Activated CD4-positive, alpha-beta T cell treated with anti-CD3 and anti-CD28 coated beads, Interleukin-2, amount 10 ng/mL, durations not matched to agents 7 days and 5 days (primary cell): ENCODE measurements at places on chromosomes 3 and 15.

- DNase-seq, result no peak
These were observed 43.0 kb downstream of the NEK10 start for GRCh38 chr3:27326202-27326601.

DNA sequence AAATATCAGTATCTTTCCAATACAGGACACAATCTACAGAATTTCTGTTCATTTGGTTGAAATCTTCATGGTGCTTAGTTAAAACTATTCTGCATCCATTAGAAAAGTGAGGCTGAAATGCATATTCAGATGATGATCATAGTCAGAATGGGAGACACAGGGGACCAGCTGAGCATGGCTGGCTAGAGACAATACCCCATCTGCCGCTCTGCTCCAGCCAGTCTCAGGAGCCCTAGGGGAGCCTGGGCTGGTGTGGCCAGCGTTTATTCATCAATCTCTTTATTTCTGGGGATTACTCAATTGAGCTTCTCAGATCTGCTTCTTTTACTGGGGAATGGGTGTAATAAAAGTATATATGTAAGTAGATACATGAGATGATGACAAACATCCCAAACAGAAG lies 470.9 kb upstream of the CDIN1 start:
- no peak for DNase-seq

DNA sequence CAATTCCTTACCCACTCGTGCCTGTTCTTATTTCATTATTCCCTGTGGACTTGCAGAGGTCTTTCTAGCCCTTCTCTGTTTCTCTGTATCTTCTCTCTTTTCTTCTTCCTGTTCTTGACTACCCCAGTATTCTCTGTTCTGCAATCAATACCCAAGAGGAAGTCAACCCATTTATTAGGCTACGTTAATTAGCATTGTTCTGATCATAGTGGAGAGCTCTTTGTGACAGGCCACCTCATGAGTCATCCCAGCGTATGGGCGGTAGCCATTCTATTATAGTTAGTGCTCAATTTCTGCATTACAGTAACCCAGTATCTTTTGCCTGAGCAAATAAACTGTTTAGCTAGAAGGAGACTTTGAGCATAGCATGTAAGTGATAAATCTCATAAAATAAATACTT lies 259.5 kb upstream of the GRM7 start:
- DNase-seq, result no peak

- no peak for DNase-seq
These were observed 137.3 kb upstream of the CNTN3 start for GRCh38 chr3:74751775-74752174.

DNA sequence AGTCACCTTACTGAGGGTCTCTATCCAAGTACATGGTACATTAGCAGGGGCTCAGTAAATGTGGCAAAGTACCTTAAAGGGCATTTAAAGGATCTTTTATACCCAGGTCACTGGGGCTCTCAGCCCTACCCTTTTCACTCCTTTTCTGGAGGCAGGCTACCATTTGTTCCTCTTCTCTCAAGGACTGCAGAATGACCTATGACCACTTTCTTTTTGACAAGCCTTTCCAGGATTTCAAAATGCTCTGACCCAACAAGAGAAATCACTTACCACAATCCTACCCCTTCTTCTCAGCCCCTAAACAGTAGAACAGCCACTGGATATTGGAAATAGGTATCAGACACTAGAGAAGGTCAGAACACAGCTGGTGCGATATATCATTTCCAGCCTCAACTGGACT lies 221.8 kb upstream of the TPRG1 start:
- DNase-seq, result no peak

- no peak for DNase-seq
These were observed 377.8 kb upstream of the PROK2 start for GRCh38 chr3:72162649-72163184.

DNA sequence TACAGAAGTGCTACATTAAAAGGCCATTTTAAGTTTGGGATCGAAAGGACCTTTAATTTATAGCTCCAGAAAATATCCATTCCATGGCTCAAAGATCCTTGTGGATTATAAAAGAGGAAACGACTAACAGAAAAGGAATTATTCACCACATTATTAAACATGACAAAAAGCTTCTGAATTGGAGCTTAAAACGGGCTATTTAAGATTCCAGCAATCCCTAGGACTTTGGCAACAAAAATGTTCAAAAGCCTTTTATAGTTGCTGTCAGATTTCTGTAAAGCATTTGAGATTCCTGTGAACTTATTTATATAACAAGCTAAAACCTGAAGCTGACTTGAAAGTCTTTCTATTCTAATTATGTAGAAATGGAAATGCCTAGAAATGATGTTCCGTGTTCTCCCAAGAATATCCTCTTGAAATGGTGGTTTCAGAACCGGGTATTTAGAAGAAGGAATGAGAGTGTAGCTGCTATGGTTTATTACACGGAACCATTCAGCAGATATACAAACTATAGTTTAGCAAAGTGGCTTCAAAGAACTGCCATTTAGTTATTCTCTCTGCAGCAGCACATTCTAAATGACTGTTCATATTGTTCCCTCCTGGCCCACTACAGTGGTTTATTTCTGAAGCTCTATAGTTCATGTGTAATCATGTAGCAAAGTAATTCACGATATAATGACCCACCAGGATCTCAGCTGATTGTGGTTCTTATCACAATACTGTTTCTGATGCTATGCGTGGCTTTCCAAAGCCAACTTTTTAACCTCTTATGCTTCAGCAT lies 961.7 kb downstream of the FHIT start:
- DNase-seq, result no peak

GRCh38 chr3:52143616-52144015 lies 10.6 kb downstream of the POC1A start:
- no peak for DNase-seq

DNA sequence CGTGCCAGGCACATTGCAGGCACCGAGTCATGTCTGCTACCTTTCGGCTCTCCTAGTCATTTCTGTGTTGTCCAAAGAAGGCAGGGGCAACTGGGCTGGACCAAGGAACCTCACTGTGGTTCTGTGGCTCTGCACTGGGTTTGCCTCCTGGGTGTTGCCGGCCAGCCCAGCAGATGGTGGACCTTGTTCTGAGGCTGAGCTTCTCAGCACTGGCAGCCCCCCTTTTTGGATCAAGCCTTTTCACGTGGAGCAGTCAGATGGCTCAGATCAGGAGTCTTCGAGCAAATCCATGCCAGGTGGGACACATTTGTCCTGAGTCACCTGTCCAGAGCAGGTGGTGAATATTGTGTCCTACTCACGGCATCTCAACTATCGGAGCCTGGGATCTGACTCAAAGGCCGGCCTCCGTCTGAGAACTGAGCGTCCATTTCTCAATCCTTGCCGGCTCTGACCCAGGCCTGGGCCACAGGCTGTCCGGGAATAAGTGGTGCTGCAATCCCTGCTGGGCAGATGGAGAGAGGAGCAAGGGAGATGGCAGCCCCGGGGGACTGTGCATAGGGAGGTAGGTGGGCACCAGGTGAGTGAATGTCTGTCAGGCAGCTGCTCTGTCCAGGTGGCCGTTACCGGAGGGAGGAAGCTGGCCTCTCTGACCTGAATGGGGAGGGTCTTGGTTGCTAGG lies at the start of gene IL16:
Gene IL16, plus strand, starts transcription at position 304 of the 679 bp plus-strand sequence. CDS start 28,521 bp downstream, outside the sequence.
- DNase-seq, result no peak

DNA sequence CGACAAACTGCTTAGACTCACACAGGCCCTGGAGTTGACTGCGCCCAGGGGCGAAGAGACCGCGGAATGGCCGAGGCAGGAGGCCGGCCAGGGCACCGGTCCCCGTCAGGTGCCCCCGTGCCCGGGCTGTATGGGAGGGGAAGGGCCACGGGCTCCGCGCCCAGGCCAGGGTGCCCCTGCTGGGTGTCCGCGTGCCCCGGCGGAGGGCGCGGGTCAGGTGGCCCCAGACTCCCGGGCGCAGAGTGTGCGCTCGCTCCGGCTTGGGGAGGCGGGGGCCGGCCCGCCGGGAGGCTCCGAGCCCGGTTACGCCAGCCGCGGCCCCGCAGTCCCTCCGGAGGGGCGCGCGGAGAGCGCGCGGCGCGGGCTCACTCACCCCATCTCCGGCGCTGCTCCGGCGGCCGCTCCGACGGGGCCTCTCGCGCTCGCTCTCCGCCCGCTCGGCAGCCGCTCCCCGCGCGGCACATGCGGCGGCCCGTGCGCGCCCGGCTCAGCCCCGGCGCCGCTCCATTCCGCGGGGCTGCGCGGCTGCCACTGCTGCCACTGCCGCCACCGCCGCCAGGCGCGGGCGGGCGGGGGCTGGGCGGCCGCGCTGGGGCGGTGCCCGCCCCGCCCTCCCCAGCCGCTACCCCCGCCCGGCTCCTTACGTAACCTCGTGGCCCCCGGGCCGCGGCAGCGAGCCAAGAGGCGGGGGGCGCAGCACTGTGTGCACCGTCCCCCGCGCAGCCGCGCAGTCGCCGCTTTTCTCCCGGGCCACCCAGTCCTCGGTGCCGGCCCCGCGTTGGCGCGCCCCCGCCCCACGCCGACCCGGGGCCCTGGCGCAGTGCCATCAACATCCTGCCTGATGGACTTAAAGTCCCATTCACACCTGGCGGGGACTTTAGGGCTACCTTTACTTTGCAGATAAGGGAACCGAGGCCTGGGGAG lies at the start of gene HOMER2:
Gene HOMER2, minus strand, starts transcription at position 563 of the 924 bp plus-strand sequence. Its CDS starts 185 bp downstream, at position 378.
- DNase-seq, result no peak

GRCh38 chr3:15681668-15682067 lies 80.1 kb downstream of the BTD start:
- DNase-seq, result no peak

DNA sequence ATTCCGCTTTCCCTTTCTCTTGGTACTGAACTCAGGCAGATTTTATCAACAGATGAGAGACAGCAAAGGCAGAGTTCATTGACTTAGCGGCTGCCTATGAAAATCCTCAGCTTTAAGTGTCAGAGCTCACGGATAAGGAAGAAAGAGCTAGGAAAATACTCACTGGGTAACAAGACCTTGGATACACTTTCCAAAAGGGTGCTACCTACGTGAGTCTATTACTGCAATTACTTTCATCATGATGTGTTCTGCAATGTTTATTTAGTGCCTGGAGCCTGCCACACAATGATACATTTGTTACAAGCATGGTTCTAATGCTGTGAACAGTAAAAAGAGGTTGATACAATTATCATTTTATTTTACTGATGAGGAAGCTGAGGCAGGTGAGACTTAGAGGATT lies 177.5 kb downstream of the GRM7 start:
- no peak for DNase-seq

DNA sequence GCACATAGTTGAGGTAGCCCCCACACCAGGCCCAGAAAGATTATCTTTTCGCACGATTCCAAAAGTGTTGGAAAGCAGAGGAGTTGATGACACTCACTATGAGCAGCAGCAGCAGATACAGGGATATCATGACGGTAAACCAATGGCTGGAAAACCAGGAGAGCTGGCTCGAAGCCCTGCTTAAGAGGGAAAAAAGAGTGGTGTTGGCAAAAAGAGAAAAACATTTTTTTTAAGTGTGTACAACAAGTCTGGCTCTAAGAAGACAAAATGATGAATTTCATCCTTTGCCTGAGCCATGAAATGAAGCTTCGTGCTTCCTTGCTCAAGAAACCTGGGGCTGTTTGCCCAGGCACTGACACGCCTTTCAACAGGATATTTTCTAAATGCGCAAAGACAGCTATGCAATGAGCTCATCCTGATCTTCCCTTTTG lies 27.3 kb downstream of the PARP16 start:
- no peak for DNase-seq

DNA sequence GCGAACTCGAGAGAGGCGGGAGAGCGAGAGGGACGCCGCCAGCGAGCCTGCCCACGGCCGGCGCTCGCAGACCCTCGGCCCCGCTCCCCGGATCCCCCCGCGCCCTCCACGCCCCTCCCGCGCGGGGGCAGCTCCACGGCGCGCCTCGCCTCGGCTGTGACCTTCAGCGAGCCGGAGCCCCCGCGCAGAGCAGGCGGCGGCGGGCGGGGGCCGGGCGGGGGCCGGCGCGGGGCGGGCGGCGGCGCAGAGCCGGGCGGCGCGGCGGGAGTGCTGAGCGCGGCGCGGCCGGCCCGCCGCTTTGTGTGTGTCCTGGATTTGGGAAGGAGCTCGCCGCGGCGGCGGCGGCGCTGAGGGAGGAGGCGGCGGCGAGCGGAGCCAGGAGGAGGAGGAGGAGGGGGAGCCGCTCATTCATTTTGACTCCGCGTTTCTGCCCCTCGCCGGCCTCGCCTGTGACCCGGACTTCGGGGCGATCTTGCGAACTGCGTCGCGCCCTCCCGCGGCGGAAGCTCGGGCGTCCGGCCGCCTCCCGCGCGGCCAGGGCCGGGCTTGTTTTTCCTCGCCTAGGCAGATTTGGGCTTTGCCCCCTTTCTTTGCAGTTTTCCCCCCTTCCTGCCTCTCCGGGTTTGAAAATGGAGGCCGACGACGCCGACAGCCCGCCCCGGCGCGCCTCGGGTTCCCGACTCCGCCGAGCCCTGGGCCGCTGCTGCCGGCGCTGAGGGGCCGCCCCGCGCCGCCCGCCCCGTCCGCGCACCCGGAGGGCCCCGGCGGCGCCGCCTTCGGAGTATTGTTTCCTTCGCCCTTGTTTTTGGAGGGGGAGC lies 524 bp downstream of the IGF1R start:
- peak; percentile 31 for DNase-seq

GRCh38 chr3:183981990-183982644 lies 35.6 kb downstream of the ABCC5 start:
- DNase-seq, result no peak

GRCh38 chr3:16704941-16705340 lies 99.7 kb upstream of the DAZL start:
- no peak for DNase-seq

DNA sequence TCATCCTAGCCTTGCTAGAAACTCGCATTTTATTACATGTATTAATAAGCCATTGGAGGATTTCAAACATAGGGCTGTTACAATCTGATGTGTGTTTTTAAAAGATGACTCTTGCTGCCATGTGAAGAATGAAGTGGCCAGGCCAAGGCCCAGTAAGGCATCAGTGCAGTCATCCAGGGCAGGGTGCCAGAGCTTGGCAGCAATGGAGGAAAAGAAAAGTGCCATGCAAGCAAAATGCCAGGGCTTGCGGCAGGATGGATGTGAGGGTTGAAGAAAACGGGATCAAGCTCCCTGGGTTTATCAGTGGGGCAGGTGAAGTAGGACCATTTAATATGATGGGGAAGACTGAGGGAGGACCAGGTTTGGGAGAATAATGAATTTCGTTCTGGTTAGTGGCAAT lies 183.6 kb downstream of the MINAR1 start:
- DNase-seq, result no peak

DNA sequence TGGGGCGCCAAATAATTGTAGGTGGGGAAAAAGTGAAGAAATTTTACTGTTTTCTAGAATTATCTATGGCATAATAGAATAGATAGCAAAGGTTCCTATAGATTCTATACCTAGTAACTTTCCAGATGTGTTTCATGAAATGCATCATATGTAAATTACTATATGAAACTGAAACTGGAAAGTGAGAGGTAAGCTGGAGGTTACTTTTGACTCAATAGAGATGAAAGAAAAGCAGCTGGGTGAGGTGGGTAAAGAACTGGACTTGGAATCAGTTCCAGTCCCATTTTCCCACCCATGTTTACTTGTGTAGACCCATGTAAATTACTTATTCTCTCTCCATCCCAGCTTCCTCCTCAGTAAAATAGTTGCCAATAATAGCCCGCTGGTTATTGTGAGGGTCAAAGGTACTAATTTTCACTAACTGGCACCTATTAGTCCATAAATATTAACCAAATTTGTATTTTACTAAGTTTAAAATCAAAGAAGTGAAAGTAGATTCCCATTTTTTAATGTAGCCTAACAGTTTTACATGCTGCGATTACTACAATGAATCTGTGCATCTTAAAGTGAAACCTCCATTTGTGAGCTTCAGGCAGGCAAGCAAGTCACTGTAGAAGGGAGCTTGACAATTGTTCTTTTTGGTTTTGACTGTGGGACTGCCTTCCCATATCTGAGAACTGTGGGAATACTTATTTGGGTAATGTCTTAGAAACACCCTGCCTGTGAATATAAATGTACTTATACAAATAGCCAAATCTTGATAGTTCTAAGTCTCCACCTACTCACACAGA lies 312.1 kb downstream of the SLC9A9 start:
- no peak for DNase-seq
